ENCODE measurements at places on chromosomes 13 and 19. TPM values are rescaled to one million over a fixed set of nuclear protein-coding genes. Genes with fewer than 3 reads are reported as not detected.

Gene CERS1
- total RNA-seq, result 0.65 TPM

Gene OVOL3
- not detected for total RNA-seq

Gene SUGP1
- total RNA-seq, result 34.6 TPM

Gene CGB3
- not detected for total RNA-seq

Gene MCF2L
- 2.1 TPM for total RNA-seq

Gene UHRF1
- total RNA-seq, result 13.7 TPM

Gene CRLF1
- 0.49 TPM for total RNA-seq
